ENCODE measurements at places on chromosomes 4 and X. TPM values are rescaled to one million over a fixed set of nuclear protein-coding genes. Genes with fewer than 3 reads are reported as not detected.

The KLHL13 gene
- total RNA-seq: 46.9 TPM

The TKTL2 gene
- not detected for total RNA-seq

- DNase-seq: peak; percentile 82
These were observed 16.2 kb downstream of the POU4F2 start for GRCh38 chr4:146654687-146655520.

- no peak for DNase-seq
These were observed 3.3 kb upstream of the AWAT2 start for GRCh38 chrX:70052895-70053615.

DNA sequence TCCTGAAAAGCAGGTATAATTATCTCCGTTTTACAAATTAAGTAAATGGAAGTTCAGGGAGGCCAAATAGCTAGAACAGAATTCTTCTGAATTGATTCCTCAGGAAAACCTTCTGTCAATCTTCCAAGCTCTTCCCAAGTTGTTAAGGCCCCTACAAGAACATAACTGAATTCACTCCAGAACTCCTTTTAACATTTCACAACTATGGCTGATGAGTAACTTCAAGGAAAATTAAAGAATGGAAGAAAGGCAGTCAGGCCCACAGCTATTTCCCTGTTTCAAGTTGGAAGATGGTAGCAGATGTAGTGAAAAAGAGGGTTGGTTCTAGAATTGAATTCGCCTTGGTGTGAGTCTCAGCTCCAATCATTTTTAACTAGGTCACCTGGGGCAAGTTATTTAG, 15.9 kb downstream of the SETD7 start:
- DNase-seq: no peak

DNA sequence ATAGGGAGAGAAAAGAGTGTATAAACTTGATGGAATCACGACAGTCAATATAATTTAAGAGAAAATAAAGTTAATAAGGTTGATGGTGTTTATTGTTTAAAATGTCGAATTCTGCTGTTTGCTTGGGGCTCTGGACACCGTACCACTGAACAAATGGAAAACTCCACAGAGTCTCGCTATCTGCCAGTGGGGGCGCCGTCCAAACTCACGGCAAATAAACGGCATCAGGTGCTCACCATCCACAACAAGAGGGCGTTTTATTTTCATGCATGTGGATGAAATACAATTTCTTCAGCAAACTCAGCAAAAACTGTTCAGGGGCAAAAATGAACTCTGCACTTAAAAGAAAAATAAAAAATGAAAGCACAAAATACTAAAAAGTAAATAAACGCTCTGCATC, 46.6 kb upstream of the FAM47C start:
- DNase-seq: peak; percentile 26

DNA sequence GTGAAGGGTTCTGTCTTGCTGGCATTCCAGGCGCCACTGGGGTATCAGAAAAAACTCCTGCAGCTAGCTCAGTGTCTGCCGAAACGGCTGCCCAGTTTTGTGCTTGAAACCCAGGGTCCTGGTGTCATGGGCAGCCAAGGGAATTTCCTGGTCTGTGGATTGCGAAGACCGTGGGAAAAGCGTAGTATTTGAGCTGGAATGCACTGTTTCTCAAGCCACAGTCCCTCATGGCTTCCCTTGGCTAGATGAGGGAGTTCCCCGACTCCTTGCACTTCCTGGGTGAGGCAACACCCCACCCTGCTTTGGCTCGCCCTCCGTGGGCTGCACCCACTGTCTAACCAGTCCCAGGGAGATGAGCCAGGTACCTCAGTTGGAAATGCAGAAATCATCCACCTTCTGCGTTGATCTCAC, 40.1 kb downstream of the NOP14 start:
- DNase-seq: no peak

DNA sequence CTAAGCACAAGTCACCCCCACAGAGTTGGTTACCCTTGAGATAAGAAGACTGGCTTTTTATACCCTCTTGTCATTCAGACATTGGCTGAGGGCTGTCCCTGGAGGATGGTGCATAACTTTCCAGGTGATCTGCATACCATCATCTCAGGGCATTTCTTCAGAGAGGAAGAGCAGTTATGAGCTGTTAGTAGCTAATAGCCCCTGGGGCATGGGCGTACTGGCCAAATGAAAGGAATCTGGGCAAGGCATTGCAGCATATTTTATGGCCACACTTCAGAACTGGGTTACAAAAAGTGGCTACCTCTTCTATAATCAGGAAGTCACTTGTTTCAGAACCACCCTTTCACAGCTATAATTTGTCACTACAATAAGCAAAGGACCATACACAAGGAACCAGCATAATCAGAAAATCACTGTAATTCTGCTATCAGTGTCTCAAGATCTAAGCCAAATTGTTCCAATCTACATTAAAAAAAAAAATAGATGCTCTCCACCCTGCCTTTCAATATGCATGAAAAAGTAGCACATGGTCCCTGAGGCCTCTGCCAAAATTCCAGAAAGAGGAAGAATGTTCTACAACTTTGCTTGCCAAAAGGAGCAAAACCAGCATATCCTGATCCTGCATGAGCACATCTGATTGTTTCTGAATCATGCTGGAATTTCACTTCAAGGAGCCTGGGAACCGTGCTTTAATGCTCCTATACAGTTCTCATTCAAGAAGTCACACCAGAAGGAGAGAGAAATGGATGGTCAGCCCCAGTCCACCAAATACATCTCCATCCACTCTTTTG, 92.0 kb downstream of the TMEM144 start:
- no peak for DNase-seq

DNA sequence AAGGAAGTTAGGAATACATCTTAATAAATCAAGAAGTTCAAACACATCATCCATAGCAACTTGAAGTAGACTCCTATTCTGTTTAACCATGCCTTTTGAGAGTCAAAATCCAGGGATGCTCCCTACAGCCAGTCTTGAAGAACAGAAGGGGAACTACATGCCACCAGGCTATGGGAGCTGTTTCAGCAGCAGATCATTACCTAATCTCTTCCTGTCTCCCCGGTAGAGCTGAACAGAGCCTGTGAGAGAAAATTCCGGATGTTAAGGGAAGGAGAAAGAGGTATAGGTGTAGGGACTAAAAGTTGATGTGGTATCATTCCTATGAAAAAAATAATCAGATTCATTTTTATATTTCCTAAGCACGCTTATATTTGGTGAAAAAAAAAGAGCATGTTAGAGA, 352.2 kb downstream of the SPRY1 start:
- DNase-seq: no peak

GRCh38 chrX:136176399-136176825, 29.1 kb downstream of the FHL1 start:
- DNase-seq: no peak

All from glutamatergic neuron (in vitro differentiated cells).